ENCODE measurements at places on chromosomes 13 and 19.
A peak's percentile ranks its signal among the peaks of the same experiment; 100 is the strongest.

GRCh38 chr19:1571358-1571757, 3.2 kb upstream of the MEX3D start:
- DNase-seq = no peak
- H3K36me3 ChIP-seq = no peaks in the 10 kb centered on the region
- no peak overlapping the region for H3K27ac ChIP-seq
- peaks cover 8% of the 10 kb centered on the region for H3K4me1 ChIP-seq
- peaks cover 6% of the 10 kb centered on the region for H3K27me3 ChIP-seq
- no peak overlapping the region for H3K4me3 ChIP-seq

DNA sequence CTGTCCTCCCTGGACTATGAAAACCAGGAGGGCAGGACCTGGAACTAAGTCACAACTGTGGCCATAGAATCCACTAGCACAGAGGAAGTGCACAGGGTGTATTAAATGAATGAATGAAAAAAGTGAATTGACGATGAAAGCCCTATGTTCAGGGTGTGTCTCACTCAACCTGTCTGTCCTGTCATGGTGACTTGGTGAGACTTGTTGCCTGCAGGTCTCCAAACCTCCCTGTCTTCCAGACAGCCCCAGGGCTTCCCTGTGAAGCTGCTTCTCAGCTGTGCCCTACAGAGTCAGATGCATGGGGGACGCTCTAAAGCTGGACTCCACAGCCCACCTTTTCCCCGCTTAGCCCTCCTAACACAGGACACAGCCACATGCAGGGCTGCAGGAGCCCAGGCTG, 4.8 kb upstream of the IGFL1 start:
- H3K4me3 ChIP-seq = no peak overlapping the region
- no peaks in the 10 kb centered on the region for H3K4me1 ChIP-seq
- H3K36me3 ChIP-seq = no peaks in the 10 kb centered on the region
- DNase-seq = no peak
- no peak overlapping the region for H3K27ac ChIP-seq
- H3K27me3 ChIP-seq = peaks cover 5% of the 10 kb centered on the region

DNA sequence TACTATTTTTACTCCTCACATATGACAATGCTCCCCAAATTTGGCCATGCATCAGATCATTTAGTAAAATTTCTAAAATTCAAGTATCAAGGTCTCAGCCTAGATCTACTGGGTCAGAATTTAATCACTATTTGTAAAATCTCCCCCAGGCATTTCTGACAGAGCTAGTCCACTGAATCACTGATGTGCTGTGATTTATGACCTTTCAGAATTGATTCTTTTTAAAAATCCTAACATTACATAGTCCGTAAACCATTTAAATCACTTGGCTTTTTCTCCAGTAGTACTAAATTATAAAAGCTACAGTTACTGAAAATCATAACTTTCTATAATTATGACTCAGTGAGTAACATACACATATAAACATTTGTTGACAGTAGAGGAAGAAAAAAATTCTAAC, 92.8 kb upstream of the RAP2A start:
- H3K27me3 ChIP-seq = no peaks in the 10 kb centered on the region
- no peak overlapping the region for H3K27ac ChIP-seq
- H3K4me3 ChIP-seq = no peak overlapping the region
- no peak for DNase-seq
- H3K4me1 ChIP-seq = peaks cover 6% of the 10 kb centered on the region

GRCh38 chr19:42272535-42272897, 3.5 kb downstream of the CIC start:
- no peaks in the 10 kb centered on the region for H3K27me3 ChIP-seq
- no peak overlapping the region for H3K27ac ChIP-seq
- no peak overlapping the region for H3K4me3 ChIP-seq
- H3K36me3 ChIP-seq = peaks cover 32% of the 10 kb centered on the region
- peaks cover 35% of the 10 kb centered on the region for H3K4me1 ChIP-seq
- DNase-seq = no peak

- H3K36me3 ChIP-seq = no peaks in the 10 kb centered on the region
- no peaks in the 10 kb centered on the region for H3K4me1 ChIP-seq
- H3K27ac ChIP-seq = no peak overlapping the region
- H3K27me3 ChIP-seq = no peaks in the 10 kb centered on the region
- H3K4me3 ChIP-seq = no peak overlapping the region
- no peak for DNase-seq
Measured at GRCh38 chr19:40933025-40933424, 51.0 kb upstream of the CYP2A7 start.

GRCh38 chr13:111171629-111172028, 56.5 kb downstream of the ARHGEF7 start:
- peaks cover 15% of the 10 kb centered on the region for H3K4me1 ChIP-seq
- H3K36me3 ChIP-seq = peaks cover 12% of the 10 kb centered on the region
- no peaks in the 10 kb centered on the region for H3K27me3 ChIP-seq
- H3K27ac ChIP-seq = no peak overlapping the region

DNA sequence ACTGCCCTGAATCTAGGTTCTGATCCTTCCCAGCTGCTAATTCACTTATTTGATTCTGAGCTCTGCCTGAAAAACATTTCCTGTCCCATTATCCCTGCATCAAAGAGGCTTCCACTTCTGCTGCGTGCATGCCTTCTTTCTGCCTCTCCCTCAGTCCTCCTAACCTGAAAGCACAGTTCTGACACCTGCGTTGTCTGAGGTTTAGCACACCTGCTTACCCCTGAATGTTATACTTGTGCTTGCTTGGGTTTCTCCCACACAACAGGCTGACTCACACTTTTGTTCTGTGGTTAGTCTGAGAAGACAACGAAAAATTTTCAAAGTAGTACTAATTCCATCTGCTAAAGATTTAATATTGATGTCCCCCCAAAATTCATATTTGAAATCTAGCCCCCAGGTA, 3.1 kb upstream of the SOHLH2 start:
- no peak overlapping the region for H3K27ac ChIP-seq
- no peak for DNase-seq
- no peak overlapping the region for H3K4me3 ChIP-seq
- H3K4me1 ChIP-seq = no peaks in the 10 kb centered on the region
- H3K27me3 ChIP-seq = no peaks in the 10 kb centered on the region

DNA sequence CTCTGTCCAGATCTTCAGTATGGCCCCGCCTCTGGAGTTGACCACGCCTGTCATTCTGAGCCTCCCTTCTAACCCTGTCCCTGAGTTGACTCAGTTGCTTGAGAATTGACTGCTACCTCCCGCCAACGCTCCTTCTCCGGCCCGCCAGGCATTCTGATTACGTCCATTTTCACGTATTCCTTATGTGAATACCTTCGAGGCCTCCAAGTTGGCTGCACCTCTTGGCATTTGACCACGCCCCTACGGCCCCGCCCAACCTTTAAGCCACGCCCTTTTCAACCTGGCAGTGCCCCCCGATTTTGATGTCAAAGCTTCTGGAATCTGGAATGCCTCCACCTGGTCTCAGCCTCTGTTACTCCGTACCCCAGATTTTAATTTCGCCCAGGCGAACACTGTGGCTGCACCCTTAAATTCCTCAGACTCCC, 1.7 kb upstream of the EML2 start:
- H3K27ac ChIP-seq = peak overlapping the region; percentile 96
- peaks cover 28% of the 10 kb centered on the region for H3K4me1 ChIP-seq
- H3K4me3 ChIP-seq = no peak overlapping the region
- no peak for DNase-seq

DNA sequence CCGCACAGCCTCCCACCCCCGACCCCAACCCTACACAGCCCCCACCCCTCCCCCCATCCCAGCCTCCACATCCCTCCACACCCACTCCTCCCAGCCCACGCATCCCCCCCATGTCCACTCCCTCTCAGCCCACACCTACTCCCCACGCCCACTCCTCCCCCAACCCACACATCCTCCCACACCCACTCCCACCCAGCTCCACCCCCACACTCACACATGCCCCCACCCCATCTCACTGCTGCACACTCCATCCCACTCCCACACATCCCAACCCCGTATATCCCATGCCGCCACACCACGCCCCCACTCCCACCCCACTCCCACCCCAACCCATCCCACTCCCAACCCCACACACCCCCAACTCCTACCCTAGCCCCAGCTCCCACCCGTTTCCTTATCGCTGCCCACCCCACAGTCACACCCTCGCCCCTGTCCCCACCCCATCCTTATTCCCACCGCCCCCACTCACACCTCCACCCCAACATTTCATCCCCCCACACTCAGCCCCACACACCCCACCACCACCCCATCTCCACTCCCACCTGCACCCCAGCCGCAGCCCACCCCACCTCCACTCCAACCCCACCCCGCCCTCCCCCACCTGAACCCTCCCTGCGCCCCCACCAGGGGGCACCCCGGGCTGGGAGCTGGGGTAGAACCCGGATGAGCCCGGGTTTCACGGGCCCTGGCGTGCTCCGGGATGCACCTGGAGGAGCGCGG, 809 bp downstream of the TDRD12 start:
- DNase-seq = no peak
- H3K4me1 ChIP-seq = no peaks in the 10 kb centered on the region
- no peak overlapping the region for H3K4me3 ChIP-seq

DNA sequence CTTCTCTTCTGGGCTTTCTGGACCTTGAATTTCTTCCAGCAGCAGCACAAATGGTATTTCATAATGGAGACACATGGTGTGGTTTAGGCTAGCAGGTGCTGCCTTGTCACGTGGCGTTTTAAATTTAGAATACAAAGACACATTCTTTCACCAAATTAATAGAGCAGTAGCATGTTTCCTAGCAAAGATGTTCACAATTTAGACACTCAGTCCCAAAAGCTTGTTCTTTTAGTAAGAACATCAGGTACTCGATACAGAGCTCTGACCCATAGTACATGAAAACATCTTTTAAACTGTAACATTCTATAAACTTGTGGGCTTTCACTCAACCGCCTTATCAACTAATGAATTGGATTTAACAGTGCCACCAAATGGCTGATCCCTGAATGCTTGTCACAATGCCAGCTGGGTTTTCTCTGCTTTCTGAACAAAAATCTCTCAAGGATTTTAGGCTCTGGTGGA, 290.1 kb downstream of the DCLK1 start:
- no peak for DNase-seq
- no peak overlapping the region for H3K4me3 ChIP-seq
- H3K27ac ChIP-seq = no peak overlapping the region
- H3K36me3 ChIP-seq = no peaks in the 10 kb centered on the region

Measured in effector memory CD4-positive, alpha-beta T cell (primary cell).